ENCODE measurements at places on chromosomes 3 and 15.

DNA sequence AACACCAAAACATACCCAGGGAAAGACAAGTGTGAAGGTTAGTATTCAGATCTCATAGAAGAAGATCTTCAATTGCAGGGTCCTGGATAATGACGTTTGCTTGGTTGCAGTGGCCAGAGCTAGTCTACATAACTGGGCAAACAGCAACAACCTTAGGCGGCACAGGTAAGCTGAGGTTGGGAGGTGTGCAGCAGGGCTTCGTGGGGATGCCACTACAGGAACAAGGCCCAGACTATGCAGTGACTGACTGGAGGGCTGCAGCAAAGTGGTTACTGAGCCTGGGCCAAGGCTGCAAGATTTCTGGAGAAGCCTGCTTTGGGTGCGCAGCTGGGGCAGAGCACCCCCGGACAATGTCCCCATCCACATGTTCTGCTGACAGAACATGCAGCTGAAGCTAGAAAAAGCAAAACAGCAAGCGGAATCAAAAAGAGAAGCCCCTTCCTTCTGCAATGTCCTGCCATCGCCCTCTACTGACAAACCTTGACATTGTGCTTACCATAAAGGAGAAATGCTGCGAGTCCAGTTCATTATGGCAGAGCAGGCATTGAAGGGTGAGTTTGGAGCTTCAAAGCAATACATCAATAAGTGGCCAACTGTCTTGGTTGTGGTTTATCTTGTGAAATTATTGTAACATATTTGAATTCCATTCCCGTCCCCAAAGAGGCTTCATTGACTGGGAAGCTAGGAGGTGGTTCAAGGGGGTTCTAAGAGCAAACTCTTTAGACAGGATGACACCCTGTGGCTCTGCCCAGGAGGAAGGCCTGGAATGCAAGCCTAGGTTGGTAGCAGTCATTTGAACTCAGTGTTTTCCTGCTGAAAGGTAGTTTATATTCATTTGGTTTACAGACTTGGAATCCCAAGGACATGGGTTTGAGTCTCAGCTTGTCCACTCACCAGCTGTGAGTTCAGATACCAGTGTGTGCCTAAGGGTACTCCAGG is 217.0 kb downstream of the PDCD6IP start:
- DNase-seq, result no peak

- DNase-seq, result no peak
Measured at GRCh38 chr3:179660872-179661271, 8.0 kb downstream of the USP13 start.

GRCh38 chr15:56886363-56886931 is 32.0 kb upstream of the TCF12 start:
- peak; percentile 14 for DNase-seq

GRCh38 chr3:168812234-168812633 is 716.5 kb upstream of the GOLIM4 start:
- DNase-seq, result no peak

- DNase-seq, result no peak
Measured at GRCh38 chr3:189842681-189843602, 211.8 kb downstream of the TP63 start.

- DNase-seq, result no peak
Measured at GRCh38 chr3:42851228-42851834, 24.3 kb downstream of the CYP8B1 start.
